ENCODE measurements at places on chromosomes 2 and 18.

- no peak for DNase-seq
Observed at GRCh38 chr18:2337552-2338141, 233.7 kb downstream of the METTL4 start.

GRCh38 chr2:220002251-220002650 is 374.8 kb downstream of the SLC4A3 start:
- no peak for DNase-seq

DNA sequence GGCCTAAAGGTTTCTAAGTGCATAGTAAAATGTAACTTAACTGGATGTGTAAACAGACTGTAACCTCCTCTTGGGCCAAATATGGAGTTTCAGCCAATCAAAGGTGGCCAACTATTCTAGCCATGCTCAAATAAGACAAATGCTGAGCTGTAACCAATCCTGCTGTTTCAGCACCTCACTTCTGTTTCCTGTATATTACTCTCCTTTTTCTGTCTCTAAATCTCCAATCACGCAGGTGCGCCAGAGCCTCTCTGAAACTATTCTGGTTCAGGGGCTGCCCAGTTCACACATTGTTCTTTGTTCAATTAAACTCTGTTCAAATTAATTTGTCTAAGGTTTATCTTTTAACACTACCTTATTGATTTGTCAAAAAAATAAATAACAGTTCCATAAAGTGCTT is 532.7 kb upstream of the DCC start:
- DNase-seq: no peak

GRCh38 chr2:141348481-141348880 is 782.3 kb downstream of the LRP1B start:
- no peak for DNase-seq

- no peak for DNase-seq
Observed at GRCh38 chr18:22459491-22459890, 41.8 kb upstream of the CTAGE1 start.

DNA sequence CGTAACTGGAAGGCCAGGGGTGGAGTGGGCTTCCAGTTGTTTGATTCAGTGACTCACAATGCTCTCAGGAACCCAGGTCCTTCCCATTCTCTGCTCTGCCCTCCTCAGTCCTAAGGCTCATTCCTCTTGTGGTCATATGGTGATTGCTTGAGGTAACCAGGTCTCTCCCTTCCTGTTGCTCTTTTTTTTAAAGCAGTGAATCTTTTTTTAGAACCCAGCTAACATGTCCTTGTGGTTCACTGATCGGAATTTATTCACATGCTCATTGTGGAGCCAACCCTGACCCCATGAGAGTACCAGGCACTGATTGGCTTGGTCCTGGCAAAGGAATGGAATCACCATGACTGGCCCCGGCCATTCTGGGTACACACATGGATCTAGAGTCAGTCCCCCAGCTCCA is 7.4 kb downstream of the THNSL2 start:
- DNase-seq: no peak

DNA sequence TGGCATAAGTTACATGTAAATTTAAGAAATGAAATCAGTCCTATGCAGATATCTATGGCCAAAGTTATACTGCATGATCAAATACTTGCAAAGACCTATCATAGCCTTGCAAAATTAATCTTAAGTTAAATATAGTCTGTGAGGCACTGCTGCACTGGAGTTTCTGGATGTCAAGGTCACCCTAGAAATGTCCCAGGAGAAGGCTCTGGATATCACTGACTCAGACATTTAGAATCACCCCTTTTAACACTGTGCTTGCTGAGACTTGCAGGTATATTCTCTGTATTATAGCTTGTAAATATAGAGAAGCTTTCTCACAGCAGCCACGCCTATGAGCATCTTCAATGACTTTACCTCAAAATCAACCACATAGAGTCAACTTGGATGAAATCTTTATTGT is 51.5 kb downstream of the ETAA1 start:
- no peak for DNase-seq

- peak; percentile 38 for DNase-seq
Observed at GRCh38 chr2:28951910-28952835, 28.9 kb upstream of the TOGARAM2 start.

DNA sequence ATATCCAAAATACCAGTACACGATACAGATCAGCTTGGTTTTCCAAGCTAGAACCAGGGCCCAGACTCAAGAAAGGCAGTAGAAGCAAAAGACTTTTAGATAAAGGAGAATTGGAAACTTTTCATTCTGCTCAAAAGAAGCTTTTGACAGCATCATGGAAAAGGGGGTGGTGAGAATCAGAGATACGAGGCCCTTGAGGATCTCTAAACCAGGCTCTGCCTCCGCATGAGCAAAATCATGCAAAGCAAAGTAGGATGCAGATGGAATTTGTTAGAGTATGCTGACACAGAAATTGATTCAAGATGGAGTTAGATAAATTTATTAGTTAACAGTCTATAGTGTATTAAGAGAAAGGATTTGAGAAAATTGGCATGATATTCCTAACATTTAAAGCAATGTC is 39.8 kb downstream of the FAM98A start:
- DNase-seq: no peak

- no peak for DNase-seq
Observed at GRCh38 chr2:110124939-110125691, 9.5 kb upstream of the MALL start.

DNA sequence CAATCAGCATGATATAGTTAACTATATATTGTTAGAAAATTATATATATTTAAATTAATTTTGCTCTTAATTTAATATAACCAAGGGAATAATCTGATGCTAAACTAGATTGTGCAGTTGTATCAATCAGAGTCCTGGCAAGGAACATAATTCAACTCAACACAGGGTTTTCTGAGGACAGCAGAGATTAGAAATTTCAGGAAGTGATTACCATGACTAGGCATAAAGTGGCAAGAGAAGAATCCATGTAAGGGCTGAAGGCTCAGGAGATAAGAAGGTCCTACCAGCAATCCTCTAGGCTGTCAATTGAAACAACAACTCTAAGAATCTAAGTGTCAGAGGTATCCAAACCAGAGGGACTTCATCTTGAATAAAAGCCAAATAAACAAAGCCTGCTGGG is 807.8 kb downstream of the DSC3 start:
- no peak for DNase-seq

DNA sequence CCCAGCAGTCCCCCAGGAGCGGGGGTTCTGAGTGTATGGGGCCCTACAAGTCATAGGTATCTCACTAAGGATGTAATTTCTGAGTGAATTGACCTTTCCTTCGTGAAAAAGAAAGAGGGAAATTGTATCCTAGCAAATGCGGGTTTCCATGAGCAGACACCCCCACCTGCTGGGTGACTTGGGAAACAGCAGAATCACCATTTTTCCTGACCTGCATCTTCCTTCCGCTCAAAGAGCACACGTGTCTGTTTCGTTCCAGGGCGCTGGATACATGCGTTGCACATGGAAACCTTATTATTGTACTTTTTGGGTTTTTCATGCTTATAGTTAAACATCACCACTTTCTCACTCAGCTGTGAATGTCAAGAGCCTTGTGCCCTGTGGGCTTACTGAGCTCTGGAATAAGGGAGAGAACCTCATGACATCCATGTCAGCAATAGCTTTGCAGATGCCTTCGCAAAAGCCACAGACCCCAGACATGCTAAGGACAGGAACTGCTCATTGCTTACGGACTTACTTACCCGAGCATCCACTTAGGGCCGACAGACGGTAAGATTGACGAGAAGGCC is 132.8 kb downstream of the TPO start:
- DNase-seq: peak; percentile 55

- peak; percentile 57 for DNase-seq
Observed at GRCh38 chr18:427005-427404, 73.5 kb downstream of the COLEC12 start.

Measured in Caki2 (cell line).